NCI-H748 treated with DMSO at 0.1 percent for 48 hours (cell line): ENCODE measurements at places on chromosomes 6 and 20.

GRCh38 chr6:90434094-90434493 is 137.5 kb upstream of the BACH2 start:
- no peak for DNase-seq

DNA sequence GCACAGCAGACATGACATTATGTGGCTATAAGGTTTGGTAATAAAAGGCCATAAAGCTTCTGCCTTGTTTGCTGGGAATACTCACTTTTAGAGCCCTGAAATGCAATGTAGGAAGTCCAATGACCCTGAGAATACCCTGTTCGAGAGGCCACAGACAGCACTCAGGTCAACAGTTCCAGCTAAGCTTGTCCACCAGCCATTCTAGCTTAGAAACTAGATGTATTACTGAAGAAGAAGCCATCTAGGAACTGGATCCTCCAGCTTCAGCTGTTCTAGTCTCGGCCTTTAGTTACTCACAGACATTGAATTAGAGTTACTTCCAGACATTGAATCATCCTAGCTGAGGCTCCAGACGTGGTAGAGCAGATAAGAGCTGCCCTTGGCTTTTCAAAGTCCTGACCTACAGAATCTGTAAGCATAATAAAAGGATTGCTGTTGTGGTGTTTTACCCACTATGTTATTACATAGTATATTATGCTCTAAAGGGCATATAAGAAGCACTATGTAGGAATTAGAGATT is 84.9 kb downstream of the MMS22L start:
- no peak for DNase-seq

- DNase-seq: no peak
Measured at GRCh38 chr20:21046413-21047070, 59.6 kb downstream of the LINC00237 start.

DNA sequence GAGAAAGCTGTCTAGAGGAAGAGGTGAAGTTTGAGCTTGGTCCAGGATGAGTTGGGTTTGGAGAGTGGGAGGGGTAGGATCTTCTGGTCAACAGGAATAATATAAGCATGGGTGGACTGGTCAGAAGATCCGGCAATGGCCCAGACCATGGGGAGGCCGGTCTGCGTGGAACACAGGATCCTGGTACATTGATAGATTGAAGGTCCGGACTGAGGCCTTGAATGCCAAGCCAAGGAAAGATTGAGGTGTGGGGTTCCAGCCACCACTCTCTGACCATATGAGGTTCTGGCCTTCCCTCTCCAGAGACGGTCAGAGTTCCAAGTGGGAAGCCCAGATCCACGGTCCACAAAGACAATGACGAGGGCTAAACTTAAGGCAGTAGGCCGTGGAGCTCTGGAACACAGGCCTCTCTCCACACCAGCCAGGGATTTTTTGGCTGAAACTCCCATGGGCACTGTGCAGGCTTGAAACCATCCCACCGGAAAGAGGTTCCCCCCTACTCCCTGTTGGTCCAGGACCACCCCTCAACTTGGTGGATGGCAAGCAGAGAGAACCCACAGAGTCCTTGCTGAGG is 3.2 kb downstream of the MDFI start:
- no peak for DNase-seq

DNA sequence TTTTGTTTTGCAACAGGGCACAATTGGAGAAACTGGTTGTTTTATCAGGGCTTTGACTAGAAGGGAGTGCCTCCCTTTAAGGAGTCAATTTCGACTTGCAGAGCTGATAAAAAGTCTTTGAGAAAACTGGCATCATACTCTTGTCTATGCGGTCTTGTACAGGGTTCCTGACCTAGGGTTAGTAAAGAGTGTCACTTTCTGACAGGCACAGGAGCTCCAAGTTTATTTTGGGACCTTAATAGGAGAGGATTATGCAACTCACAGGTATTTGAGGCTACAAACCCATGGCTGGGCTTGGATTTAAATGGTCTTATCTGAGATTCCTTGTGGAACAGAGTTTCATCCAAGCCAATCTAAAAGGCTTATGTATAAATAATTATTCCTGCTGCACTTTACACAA is 365.4 kb downstream of the HTR1B start:
- DNase-seq: no peak

DNA sequence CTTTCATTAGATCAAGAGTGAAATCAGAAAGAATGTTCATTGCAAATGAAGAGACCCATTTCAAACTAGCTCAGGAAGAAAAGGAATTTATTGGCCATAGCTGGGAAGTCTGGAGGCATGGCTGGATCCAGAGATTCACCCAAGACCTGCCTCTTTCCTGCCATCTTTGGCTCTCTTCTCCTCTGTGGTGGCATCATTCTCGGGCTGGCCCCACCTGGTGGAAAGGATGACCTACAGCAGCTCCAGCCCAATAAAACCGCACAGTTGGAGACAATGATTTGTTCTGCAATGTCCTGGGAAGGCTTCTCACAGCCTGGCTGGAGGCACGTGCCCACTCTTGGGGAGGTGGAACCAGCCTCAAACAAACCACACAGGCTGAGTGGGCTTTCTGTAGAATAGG is 18.1 kb upstream of the FERMT1 start:
- no peak for DNase-seq

GRCh38 chr6:3337521-3338350 is 79.0 kb downstream of the PSMG4 start:
- no peak for DNase-seq

DNA sequence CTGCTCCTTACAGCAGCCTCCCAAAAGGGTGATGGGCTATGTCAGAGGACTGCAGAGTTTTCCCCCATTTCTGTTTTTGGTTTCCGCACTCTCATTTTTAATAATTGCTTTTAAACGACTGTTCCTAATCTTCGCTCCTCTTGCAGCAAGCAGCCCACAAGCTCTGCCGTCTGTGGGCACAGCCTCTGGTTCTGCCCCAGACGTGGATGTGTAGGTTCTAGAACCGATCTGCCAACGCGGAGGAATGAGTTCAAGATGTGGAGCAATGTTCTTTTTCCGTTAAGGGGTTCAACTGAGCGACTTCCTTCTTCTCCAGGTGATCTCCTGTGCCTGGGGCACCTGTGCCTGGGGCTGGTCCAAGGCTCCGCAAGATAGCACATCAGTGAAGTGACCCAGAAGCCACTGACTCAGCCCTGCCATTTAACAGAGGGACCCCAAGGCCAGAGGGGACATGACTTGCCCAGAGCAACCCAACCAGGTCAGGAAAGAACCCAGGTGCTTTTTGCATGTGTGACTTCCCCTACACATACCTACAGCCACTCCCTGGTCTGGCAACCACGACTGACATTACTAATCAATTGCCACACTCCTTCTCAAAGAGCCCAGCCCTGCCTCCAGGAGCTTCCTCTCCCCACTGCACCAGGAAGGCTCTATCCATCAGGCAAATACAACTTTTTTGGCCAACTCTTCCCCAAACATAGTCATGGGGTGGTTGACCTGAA is 22.7 kb downstream of the PMEPA1 start:
- DNase-seq: no peak

DNA sequence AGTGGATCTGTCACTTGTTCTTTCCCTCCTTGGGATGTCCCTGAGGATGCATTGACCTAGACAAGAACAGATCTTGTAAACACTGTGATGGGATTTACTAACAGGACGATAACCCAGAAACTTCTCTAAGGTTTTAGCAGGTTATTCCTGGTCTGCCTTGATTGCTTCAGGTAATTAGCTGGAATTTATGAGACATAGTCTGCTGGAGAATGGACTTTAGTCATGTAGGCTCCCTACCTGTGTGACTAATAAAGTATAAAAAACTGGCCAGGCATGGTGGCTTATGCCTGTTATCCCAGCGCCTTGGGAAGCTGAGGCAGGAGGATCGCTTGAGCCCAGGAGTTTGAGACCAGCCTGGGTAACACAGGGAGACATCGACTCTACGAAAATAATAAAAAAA is 96.1 kb downstream of the PAK5 start:
- no peak for DNase-seq

GRCh38 chr20:63394069-63394919 is 33.1 kb upstream of the CHRNA4 start:
- no peak for DNase-seq

GRCh38 chr6:107102414-107102805 is 12.9 kb downstream of the BEND3 start:
- no peak for DNase-seq

GRCh38 chr6:9208966-9209365 is 773.6 kb upstream of the SLC35B3 start:
- no peak for DNase-seq
